Caudate nucleus (tissue), 63 donors: ENCODE measurements at places on chromosomes 7 and 10.

DNA sequence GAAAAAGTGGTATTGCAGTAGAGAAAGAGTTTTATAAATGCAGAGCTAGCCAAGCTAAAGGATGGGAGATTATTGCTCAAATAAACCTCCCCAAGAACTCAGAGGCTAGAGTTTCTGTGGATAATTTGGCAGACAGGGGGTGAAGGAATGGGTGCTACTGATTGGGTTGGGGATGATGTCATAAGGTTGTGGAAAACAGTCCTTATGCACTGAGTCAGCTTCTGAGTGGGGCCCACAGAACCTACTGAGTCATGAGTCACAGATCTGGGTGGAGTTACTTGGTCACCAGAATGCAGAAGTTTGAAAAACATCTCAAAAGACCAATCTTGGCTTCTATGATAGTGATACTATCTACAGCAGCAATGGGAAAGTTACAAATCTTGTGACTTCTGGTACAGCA is 1146.7 kb downstream of the TYW1 start:
- DNase-seq, result no peak

DNA sequence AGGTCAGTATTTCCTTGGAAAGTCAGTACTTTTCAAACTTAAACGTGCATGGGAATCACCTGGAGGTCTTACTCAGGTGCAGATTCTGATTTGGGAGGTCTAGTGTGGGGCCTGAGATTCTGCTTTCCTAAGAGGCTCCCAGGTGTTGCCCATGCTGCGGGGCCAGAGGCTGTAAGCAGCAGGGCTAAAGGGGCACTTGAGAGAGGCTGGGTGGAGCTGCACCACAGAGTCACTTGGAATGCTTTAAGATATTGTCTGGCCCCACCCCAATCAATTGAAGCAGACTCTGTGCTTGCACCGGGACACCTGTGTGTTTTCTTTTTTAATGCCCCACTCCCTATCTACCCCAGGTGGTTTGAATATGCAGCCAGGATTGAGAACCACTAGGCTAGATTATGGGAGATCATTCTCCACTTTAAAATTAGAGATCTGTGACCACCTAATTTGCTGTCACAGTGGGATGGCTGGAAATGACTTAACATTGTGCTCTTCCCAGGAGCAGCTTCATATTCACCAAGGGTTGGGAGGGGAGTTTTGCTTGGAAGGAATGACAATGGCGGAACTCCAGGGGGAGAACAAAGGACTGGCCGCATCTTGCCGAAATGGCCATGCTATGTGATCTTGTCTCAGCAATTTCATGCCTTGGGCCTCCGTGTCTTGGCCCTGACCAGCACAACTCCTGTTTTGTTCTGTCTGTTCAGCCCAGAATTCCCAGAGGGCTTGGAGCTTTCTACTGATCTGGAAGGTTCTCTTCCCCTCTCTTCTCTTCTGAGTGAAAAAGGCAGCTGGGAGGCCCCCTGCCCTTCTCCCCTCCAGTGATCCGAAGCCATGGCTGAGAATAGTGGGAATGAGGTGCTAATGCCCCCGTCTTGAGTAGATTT is 80.2 kb downstream of the FAM241B start:
- no peak for DNase-seq

- no peak for DNase-seq
Measured at GRCh38 chr10:112562809-112563663, 116.0 kb downstream of the VTI1A start.

GRCh38 chr7:85090143-85090542 is 96.7 kb downstream of the SEMA3D start:
- DNase-seq, result no peak

GRCh38 chr10:124738441-124738840 is 5.7 kb downstream of the FAM53B start:
- DNase-seq, result no peak

GRCh38 chr10:16777473-16778370 is 39.5 kb downstream of the RSU1 start:
- DNase-seq, result no peak

DNA sequence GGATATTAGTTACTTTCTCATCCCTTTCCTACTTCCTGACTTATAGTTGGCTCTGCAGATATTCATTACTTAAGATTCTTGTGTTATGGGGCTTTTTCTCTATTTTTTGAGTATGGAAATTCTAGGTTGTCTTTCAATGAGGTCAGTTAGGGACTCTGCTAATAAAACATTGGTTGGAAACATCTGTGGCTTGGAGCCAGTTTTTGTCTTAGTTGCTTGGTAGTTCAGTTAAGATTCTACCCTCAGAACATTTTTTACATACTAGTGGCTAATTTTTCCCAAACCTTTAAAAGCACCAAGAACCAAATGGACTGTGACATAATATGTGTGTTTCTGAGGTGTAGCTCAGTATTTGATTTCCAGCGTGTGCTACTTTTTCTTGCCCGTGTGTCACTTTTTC is 305.6 kb upstream of the FZD1 start:
- DNase-seq, result no peak

GRCh38 chr7:19121977-19122588 is 4.6 kb upstream of the TWIST1 start:
- DNase-seq, result no peak

DNA sequence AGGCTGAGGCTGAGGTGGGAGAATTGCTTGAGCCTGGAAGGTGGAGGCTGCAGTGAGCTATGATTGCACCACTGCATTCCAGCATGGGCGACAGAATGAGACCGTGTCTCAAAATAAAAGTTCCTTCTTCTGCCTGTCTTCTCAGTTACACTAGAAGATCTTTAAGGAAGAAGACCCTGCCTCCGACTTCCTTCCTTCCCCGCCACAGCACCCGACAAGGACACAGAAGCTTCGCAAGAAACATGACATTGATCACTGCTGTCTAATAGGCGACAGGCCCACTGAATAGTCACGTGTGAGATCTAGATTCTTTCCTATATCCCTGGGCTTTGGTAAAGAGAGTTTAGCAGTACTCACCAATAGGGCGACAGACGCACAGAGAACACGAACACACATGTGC is 118.2 kb downstream of the PRPF18 start:
- no peak for DNase-seq

DNA sequence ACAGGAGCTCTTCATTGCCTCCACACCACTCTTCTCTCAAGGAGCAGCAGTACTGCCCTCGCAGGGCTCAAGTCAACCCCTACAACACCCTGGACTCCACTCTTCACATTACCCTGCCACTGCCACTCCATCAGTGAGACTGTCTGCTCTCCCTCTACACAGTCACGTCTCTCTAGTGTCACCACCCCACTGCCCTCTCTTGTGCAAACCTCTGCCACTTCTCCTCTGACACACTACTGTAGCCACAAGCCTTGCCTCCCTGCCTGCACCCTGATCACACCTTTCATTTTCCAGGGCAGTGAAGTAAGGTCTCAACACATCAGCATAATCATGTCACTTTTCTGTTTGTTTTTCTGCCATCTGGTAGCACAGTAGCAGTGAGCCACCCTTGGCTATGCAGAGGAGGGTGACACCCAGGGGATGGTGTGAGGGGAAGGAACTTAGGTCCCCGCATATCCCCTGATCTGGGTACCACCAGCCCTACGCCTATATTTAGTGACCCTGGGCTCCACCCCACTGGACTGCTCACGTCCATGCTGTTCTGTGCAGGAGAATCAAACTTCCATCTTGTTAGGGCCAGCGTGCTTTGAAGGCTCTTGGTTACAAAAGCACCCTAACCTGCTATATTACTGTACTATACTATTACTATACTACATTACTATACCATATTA is 1.6 kb downstream of the C10orf143 start:
- no peak for DNase-seq

DNA sequence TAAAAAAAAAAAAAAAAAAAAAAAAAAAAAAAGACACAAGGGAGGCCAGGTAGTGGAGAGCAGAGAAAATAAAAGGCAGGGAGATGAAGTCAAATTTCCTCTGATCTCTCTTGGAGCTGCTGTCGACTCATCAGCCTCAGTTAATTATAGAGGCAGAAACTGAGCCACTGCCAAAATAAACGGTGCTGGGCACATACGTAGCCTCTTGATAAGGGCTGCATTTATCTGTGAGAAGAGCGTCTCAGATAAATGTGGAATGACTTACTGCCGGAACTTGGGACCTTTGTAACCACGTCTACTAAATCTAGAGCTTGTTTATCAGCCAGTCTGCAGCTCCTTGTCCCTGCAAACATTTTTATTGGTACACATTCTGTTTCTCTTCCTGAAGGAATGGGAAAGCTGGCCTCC is 162.3 kb downstream of the BAMBI start:
- no peak for DNase-seq

- no peak for DNase-seq
Measured at GRCh38 chr10:90589825-90590224, 268.0 kb downstream of the HTR7 start.

DNA sequence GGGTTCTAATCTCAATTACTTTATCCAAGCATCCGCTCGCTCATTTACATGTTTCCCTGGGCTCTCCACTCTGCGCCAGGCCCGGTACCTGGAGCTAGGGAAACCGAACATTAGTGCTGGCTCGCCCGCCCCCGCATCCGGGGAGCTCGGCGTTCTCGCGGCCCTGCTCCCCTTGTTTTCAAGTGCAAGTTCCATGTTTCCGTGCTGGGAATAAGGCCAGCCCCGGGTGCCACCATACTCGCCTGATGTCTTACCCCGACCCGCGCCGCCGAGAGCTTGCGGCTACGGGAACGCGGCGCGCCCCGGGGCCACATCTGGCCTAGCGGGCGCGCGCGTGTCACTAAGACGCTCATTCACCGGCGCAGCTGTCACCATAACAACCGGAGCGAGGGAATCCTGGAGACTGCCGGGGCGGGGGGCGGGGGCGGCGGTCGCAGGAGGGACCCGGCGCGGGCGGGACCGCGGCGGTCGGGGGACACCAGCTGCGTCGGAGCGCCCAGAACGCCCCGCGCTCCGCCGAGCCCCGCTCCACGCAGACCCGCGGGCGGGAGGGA is at the start of gene NEURL1:
NEURL1 (plus strand) TSS at position 344 of the 554 bp plus-strand sequence. CDS start 683 bp downstream, outside the sequence.
- no peak for DNase-seq
